ENCODE measurements at places on chromosomes 6 and 20. TPM values are rescaled to one million over a fixed set of nuclear protein-coding genes. Genes with fewer than 3 reads are reported as not detected.

- peak; percentile 11 for DNase-seq
Measured at GRCh38 chr20:61951695-61952533, 113.8 kb downstream of the TAF4 start.

- peak; percentile 23 for DNase-seq
Measured at GRCh38 chr6:143015300-143015706, 45.4 kb upstream of the AIG1 start.

GSTA1 gene
- not detected for total RNA-seq

GRCh38 chr20:62236766-62237513, 1.4 kb upstream of the OSBPL2 start:
- no peak for DNase-seq

ZSCAN16 gene
- 7.8 TPM for total RNA-seq

GRCh38 chr20:52432740-52433139, 241.2 kb upstream of the ZFP64 start:
- no peak for DNase-seq

- DNase-seq = no peak
Measured at GRCh38 chr6:13242178-13242577, 86.2 kb downstream of the TBC1D7 start.

TOX2 gene
- 0.93 TPM for total RNA-seq

DNA sequence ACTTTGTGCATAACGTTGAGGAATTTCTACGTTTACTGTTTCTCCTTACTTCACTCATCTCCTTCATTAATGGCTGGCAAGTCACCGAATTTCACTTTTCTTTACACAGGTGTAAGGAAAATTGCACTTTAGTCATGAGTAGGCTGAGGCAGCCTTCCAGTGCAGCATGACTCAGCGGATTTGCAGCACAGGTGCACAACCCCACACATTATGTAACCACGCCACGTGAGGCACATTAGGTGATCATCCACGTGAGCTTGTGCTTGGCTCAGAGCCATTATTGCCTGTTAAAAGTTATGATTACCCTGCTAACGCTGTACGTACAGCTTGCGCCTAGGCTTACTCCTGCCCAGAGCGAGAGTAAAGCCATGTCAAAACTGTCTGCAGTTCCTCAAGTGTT, 158.8 kb downstream of the NKAIN2 start:
- DNase-seq = no peak

- DNase-seq = no peak
Measured at GRCh38 chr6:144232832-144233230, 52.3 kb upstream of the UTRN start.

DNA sequence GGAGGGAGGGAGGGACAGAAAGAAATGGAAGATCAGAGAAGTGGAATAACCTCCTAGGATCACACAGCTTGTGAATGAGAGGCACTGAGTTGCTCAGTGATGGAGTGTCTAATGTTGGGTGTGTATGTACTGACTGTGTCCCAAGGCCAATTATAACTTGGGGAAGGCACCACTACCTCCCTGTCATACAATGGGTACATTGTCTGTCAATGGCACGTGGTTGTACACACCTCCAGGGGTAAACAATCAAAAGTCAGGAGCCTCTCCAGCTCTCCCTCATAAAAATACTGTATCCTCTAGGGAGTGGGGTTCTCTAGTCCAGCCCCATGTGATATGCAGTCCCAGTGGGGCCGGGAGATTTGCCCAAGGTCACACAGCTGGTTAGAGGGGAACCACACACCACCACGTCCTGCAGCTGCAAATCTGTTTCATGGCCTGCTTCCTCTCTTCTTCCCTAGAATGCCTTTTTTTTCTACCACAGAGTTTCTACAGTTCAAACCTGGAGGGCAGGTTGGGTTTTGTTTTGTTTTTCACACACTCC, 112.5 kb downstream of the SNX5 start:
- no peak for DNase-seq

DNA sequence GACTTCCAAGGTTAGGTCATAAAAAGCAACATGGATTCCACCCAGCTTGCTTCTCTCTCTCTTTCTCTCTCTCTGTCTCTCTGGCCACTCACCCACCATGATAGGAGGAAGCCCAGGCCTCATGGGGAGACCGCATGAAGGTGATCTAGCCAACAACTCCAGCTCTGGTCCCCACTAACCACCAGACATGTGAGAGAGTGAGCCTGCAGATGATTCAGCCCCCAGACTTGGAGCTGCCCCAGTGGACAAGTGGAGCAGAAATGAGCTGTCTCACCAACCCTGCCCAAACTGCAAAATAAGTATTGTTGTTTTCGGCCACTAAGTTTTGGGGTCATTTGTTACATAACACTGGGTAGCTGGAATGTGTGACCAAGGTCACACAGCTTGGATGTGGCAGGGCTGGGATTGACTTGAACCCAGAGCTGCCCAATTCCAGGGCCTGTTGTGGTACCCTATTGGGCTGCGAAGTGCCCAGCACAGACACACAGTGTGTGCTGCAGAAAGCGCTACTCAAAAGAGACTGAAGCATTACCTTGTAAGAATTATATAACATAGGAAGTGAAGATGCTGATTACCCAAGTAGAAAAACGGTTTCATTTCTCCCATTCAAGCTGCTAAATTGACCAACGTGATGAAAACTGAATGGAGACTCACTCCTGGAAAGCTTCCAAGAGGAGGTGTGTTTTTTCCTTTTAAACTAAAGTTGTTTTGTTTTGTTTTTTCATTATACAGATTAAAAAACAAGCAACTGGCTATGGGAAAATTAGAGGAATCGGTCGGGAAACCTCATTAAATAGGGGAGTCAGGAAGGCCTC, 9.1 kb upstream of the TLDC2 start:
- no peak for DNase-seq

COL21A1 gene
- total RNA-seq = not detected

TFEB gene
- total RNA-seq = 66.7 TPM

DNA sequence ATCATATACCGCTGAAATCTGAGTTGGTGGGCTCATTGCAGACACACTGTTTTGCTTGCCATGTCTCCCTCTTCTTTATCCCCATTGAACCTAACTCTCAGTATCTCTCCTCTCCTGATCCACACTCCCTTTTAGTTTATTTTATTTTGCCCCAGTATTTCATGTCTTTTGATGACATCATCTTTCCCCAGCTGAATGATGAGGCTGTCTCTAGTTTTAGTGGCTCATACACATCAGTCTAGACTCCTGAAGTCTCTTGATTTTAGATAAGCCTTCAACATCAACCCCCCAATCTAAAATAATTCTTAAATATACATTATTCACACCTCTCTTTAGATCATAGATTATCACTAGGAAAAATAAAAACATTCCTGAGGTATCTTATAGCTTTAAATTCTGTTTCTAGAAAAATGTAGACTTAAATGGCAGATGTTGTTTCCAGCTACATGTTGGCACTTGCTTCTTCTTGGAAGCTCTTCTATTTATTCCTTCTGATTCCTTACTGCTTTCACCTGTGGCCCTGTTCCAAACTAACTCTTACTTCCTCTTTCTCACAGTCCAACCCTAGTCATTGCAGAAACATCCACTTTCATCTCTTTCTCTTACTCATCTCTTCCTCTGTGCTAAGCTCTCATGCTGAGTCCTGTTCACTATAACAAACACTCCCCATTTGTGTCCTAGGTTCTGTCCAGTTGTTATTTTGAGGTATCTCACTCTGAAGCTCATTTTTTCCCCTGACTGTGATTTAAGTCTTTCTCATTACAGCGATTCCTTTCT, 191.9 kb upstream of the SLC35B3 start:
- DNase-seq = no peak

GRCh38 chr6:69957985-69958559, 91.7 kb downstream of the COL19A1 start:
- DNase-seq = no peak

KCNS1 gene
- not detected for total RNA-seq

GRCh38 chr6:136403110-136403980, 113.7 kb upstream of the BCLAF1 start:
- no peak for DNase-seq

DNA sequence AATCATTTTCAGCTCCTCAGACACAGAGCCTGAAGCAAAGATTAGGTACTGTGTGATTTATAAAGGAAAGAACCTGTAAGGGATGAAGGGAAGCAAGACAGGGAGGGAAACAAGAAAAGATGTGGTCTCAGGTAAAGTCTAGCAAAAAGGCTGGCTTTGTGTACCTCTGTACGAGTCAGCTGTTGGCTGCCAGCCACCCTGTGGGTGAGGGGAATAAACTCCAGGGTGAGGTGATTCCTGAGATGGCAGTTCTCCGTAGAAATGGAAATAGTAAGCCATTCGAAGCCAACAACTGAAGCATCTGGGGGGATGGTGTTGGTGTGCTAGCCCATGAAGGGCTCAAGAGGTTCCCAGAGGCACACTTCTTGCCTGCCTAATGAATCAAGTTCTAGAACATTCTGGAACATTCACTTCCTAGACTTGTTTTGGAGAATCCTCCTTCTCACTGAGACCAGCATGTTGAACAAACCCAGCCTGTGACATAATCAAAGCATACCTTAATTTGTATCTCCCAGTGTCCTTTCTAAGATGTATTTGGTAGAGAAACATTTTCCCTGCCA, 10.6 kb upstream of the TTPAL start:
- no peak for DNase-seq

DNA sequence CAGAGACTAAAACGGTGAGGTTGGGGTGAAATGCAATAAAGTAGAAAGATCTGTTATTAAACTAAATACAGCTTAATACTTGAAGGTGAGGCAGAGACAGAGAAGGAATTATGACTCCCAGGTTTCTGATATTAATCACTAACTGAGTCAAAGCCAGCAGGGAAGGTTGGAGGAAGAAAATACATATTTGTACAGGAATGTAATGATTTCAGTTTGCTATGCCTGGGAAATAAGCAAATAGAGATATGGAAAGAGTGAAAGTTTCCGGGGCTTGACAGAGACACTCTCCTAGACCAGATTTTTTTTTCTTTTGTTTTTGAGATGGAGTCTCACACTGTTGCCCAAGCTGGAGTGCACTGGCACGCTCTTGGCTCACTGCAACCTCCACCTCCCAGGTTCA, 76.8 kb downstream of the PTPRK start:
- no peak for DNase-seq

ANGPT4 gene
- not detected for total RNA-seq

CPNE5 gene
- 1.2 TPM for total RNA-seq

DEFB124 gene
- total RNA-seq = not detected

- no peak for DNase-seq
Measured at GRCh38 chr6:4209196-4209595, 73.8 kb upstream of the ECI2 start.

PAX1 gene
- not detected for total RNA-seq

TFAP2A gene
- not detected for total RNA-seq

DNA sequence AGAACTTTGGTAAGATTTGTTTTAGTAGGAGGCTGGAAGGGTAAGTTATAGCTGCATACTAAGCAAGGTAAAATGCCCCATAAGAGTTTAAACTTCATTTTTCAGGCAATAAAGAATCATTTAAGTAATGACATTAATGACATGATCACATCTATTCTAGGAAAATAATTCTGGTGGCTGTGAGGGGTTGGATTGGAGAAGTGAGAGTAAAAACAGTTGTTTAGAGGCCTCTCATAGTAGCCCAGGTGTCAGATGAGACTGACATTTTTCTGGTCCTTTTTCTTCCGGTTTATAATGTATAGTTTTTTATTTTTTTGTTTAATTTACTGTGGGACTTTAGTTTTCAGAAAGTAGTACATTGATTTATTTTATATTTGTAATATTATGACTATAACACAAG, 40.8 kb downstream of the ITCH start:
- no peak for DNase-seq

RAD21L1 gene
- total RNA-seq = not detected

DNA sequence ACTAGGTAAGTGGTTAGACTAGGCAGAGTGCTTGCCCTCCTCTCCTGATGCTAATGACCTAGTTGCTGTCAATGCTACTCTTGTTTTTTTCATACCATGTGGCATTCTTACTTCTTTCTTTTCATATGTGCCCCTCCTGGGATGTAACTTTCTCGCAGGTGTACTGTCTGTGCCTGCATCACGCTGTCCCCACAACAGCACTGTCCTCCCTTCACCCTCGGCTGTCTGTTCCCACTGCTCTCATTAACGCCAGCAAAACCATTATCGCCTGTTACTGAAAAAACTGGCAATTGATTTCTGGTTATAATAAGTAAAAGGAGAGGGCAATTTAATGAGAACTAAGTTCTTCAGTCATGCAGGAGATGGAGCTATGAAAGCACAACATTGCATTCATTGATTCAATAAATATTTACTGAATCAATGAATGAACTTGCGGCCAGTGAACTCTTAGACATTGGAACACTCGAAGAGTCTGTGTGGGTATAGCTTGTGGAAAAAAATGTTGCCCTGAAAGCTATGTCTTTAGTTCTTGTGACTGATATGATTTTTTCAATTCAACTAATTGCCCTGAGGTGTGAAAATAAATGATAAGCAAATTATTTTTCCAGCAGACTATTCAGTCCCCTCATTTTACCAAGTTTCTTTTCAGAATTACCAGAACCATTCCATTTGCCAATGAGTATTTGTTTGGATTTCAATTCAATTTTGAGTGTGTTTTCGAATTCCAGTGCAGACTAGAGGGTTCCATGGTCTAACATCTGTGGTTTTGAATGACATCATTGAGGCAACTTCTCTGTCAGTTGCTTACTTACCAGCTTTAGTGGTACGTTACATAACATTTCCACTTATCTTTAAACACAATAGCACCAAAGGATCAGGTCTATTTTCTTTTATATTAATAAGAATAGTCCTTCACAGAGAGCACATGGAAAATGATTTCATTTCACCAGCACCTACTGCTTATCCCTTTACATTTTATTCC, 2.1 kb downstream of the SLC17A4 start:
- no peak for DNase-seq

GRCh38 chr6:41222045-41222444, 6.1 kb upstream of the TREML4 start:
- DNase-seq = no peak

DNA sequence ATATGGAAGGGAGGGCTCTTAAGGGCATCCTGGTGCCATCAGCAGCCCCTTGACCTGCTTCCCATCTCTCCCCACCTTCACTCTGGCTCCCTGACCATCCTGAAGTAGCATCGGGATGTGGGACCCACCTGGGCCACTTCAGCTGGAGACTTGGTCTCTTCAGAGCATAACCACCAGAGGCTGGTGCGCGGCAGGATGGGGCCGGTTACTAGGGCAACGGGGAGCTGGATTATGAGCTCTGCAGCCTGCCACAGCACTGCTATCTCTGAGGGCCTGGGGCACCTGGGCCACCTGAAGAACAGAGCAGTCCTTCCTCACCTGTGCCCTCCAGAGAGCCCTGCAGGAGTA, 79.7 kb downstream of the SYNJ2 start:
- DNase-seq = no peak

GRCh38 chr6:105258816-105259215, 79.0 kb upstream of the POPDC3 start:
- DNase-seq = no peak

GRCh38 chr6:40692337-40692736, 105.2 kb upstream of the LRFN2 start:
- DNase-seq = no peak

OXT gene
- total RNA-seq = not detected

- peak; percentile 53 for DNase-seq
Measured at GRCh38 chr6:27592481-27593199, 119.7 kb upstream of the ZNF184 start.

SLC17A2 gene
- total RNA-seq = not detected

GRCh38 chr6:120384671-120385070, 949.6 kb downstream of the TBC1D32 start:
- no peak for DNase-seq

GRCh38 chr20:49851991-49852390, 39.4 kb downstream of the SLC9A8 start:
- DNase-seq = no peak
